GM12878 (cell line): ENCODE measurements at places on chromosomes 16 and 17. TPM values are rescaled to one million over a fixed set of nuclear protein-coding genes. Genes with fewer than 3 reads are reported as not detected.

Gene TMEM100
- total RNA-seq: not detected in 2 replicates

DNA sequence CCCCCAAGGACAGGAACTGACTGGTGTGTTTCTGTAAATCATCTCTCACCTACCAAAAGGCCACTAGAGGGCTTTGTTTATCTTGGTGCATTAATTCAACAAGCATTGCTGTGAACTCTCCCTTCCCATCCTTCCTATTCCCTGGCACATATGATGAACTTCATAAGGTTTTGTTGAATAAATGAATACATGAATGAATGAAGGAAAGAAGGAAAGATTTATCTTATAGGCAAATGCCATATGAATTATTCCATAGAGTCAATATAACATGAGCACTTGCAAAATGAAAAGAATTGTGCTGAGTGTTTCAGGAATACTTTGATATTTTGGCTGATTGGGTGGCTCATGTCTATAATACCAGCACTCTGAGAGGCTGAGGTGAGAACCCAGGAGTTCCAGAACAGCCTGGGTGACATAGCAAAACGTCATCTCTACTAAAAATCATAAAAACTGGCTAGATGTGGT, 4.3 kb downstream of the SPDYE4 start:
- H3K27me3 ChIP-seq: no peaks in the 10 kb centered on the region
- H3K27ac ChIP-seq: no peak overlapping the region
- H3K36me3 ChIP-seq: no peaks in the 10 kb centered on the region
- no peak overlapping the region for H3K4me3 ChIP-seq

Gene ADAD2
- total RNA-seq: 0.44 TPM in 1 of 2 replicates, not detected in the other

Gene EFCAB3
- total RNA-seq: not detected in 2 replicates

Gene ACE
- total RNA-seq: 0.08 and 0.46 TPM in 2 replicates

Gene ABCC6
- total RNA-seq: 0.05 TPM in 1 of 2 replicates, not detected in the other

DNA sequence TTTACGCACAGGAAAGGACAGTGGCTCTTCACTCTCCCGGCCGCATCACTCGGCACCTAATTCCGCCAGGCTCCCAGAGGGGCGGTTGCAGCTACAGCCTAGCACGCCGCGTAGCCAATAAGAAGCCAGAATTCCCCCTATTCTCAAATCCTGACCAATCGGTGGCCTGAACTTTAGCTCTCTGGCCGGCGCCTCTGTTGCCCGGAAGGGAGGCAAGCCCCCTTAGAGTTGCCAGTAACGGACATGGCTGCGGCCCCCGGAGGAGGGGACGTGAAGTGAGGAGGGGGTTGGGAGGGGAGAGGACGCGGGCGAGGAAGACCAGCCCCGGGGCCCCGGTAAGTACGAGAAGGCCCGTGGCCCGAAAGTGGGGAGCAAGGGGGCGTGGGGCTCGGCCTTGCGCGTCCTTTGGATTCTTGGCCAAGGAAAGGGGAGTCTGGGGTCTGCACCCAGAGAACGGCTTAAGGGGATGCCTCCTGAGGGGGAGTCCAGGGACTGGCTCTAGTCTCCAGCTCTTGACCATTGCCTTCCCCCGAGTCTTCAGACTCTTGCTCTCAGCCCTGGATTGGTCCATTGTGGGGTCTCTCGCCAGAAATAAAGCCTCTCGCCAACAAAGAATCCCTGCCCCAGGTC, at the start of gene TMEM94:
Gene TMEM94 (plus strand): TSS at position 219 of the 630 bp plus-strand sequence. CDS start 15,271 bp downstream, outside the sequence.
- H3K36me3 ChIP-seq: no peaks in the 10 kb centered on the region
- no peaks in the 10 kb centered on the region for H3K27me3 ChIP-seq
- H3K4me3 ChIP-seq: peak within 1 kb of the TSS; percentile 86
- peak; percentile 92 for DNase-seq
- peak within 1 kb of the TSS; percentile 84 for H3K27ac ChIP-seq
- peaks cover 41% of the 10 kb centered on the region for H3K4me1 ChIP-seq

DNA sequence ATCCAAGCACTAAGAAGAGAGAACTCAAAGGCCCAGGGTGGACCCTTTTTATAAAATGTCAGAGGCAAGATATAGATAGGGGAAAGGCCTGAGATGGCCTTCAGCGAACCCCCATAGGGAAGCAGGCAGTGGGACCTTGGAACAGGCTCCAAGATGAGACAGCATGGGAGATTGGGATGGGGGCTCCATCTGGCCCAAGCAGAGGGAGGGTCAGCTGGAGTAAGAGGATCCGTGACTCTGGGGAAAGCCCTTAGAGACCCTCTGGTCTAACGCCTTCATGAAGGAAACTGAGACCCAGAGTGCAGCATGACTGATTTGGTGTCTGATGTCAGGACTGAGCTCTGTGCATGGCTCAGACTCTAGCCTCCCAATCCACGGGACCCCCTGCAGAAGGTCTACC, 30.8 kb downstream of the C17orf100 start:
- H3K27me3 ChIP-seq: peaks cover 2% of the 10 kb centered on the region
- peaks cover 3% of the 10 kb centered on the region; the same call in 1 of the 2 replicates for H3K4me1 ChIP-seq
- no peaks in the 10 kb centered on the region for H3K36me3 ChIP-seq
- H3K4me3 ChIP-seq: no peak overlapping the region
- no peak overlapping the region for H3K27ac ChIP-seq
- no peak for DNase-seq

DNA sequence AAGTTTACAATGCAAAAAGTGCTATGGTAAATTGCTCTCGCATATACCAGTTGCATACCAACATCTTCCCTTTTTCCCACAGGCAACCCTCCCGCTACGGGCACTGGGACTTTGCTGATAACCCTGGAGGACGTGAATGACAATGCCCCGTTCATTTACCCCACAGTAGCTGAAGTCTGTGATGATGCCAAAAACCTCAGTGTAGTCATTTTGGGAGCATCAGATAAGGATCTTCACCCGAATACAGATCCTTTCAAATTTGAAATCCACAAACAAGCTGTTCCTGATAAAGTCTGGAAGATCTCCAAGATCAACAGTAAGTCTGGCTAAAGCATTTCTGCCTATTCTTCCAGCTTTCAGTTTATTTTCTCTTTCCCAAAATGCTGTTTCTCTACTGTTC, 27.9 kb upstream of the HSBP1 start:
- no peaks in the 10 kb centered on the region for H3K4me1 ChIP-seq
- DNase-seq: no peak
- no peak overlapping the region for H3K27ac ChIP-seq
- H3K4me3 ChIP-seq: no peak overlapping the region
- no peaks in the 10 kb centered on the region for H3K36me3 ChIP-seq

DNA sequence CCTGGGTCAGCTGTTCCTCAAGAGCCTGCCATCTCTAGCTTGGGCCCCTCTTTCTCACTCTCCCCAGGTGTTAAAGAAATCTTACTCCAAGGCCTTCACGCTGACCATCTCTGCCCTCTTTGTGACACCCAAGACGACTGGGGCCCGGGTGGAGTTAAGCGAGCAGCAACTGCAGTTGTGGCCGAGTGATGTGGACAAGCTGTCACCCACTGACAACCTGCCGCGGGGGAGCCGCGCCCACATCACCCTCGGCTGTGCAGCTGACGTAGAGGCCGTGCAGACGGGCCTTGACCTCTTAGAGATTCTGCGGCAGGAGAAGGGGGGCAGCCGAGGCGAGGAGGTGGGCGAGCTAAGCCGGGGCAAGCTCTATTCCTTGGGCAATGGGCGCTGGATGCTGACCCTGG, 6.8 kb downstream of the CNP start:
- H3K4me1 ChIP-seq: peaks cover 24% of the 10 kb centered on the region
- no peak overlapping the region for H3K4me3 ChIP-seq
- H3K27me3 ChIP-seq: no peaks in the 10 kb centered on the region
- no peak for DNase-seq
- H3K27ac ChIP-seq: no peak overlapping the region
- H3K36me3 ChIP-seq: peaks cover 35% of the 10 kb centered on the region

GRCh38 chr17:21058098-21058893, 15.5 kb upstream of the USP22 start:
- no peak for DNase-seq
- H3K27me3 ChIP-seq: no peaks in the 10 kb centered on the region
- peaks cover 33% of the 10 kb centered on the region for H3K4me1 ChIP-seq
- no peak overlapping the region for H3K27ac ChIP-seq

Gene CACNG3
- total RNA-seq: not detected in 2 replicates

Gene MATCAP1
- total RNA-seq: 18.3 and 18.8 TPM in 2 replicates

Gene ENGASE
- total RNA-seq: 23.1 and 28.9 TPM in 2 replicates

DNA sequence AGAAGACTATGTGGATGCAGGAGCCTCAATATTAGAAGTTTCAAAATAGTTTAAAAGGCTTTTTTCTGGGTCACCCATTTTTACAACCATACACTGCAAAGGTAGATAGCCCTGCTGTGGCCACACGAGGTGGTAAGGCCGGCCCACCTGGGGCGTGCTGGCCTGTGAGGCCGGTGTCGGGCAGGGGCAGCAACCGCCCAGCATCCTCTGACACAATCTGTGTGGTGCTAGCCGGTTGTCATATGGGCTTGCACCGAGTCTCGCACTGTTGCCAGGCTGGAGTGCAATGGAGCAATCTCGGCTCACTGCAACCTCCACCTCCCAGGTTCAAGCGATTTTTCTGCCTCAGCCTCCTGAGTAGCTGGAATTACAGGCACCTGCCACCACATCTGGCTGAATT, 44.0 kb downstream of the CFAP20 start:
- H3K36me3 ChIP-seq: no peaks in the 10 kb centered on the region
- H3K4me1 ChIP-seq: no peaks in the 10 kb centered on the region
- DNase-seq: no peak
- no peaks in the 10 kb centered on the region for H3K27me3 ChIP-seq

- no peaks in the 10 kb centered on the region for H3K27me3 ChIP-seq
- no peak overlapping the region for H3K27ac ChIP-seq
- no peaks in the 10 kb centered on the region for H3K4me1 ChIP-seq
- DNase-seq: no peak
- H3K36me3 ChIP-seq: no peaks in the 10 kb centered on the region
Observed at GRCh38 chr17:7633093-7633492, 3.2 kb downstream of the SHBG start.

GRCh38 chr17:3033741-3034577, 29.4 kb downstream of the OR1D5 start:
- H3K4me1 ChIP-seq: no peaks in the 10 kb centered on the region
- no peaks in the 10 kb centered on the region for H3K36me3 ChIP-seq
- no peak overlapping the region for H3K4me3 ChIP-seq
- no peaks in the 10 kb centered on the region for H3K27me3 ChIP-seq
- H3K27ac ChIP-seq: no peak overlapping the region

- peaks cover 2% of the 10 kb centered on the region for H3K36me3 ChIP-seq
- no peaks in the 10 kb centered on the region for H3K4me1 ChIP-seq
- DNase-seq: no peak
- no peak overlapping the region for H3K27ac ChIP-seq
- H3K27me3 ChIP-seq: no peaks in the 10 kb centered on the region
Observed at GRCh38 chr16:70714581-70715054, 28.8 kb upstream of the MTSS2 start.

DNA sequence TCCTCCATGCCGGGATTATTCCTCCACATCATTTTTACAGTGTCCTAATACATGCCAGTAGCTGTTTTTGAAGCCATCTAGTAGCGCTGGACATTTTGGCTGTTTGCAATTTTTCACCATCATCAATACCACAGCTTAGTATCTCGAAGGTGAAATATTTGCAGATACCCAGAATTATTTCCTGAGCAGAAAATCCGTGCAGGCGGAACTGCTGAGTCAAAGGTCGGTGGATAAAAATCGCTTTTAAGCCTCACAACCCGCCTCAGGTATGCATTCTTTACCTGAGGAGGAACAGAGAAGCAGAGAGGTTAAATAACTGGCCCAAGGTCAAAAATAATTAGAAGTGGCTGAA, 584 bp upstream of the TNRC6A start:
- peaks cover 7% of the 10 kb centered on the region; the same call in 1 of the 2 replicates for H3K36me3 ChIP-seq
- peaks cover 18% of the 10 kb centered on the region for H3K4me1 ChIP-seq
- H3K27me3 ChIP-seq: no peaks in the 10 kb centered on the region
- no peak for DNase-seq
- peak overlapping the region; percentile 97 for H3K4me3 ChIP-seq

DNA sequence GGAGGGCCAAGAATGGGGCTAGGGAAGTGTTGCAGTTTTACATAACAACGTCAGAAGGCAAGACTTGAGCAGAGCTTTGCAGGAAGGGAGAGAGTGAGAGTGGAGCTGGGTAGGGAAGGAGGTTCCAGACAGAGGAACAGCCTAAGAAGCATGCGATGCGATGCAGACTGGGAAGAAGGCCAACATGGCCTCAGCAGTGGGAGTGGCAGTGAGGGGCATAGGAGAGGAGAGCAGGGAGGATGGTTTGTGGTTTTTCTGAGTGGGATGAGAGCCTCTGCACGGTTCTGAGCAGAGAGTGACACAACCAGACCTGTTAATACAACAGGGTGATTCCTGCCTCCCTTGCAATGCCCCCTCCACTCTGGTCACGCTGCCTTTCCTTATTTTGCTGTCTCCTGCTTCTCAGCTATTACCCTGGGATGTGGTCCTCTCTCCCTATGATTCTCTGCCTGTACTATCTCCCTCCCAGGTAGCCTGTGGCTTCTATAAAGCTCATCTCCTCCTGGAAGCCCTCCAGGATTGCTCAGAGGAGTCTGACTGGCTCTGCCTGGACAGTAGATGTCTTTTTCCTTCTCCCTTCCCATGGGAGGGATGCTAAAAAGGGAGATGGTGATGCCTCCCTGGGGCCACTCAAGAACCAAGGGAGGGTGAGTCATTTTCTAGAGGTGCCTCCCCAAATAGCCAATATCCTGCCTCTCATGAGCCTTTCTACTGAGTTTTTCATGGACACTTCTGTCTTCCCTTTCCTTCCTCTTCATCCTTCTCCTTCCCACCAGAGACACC, 38.7 kb upstream of the NGFR start:
- H3K36me3 ChIP-seq: no peaks in the 10 kb centered on the region
- 0 out of 2 replicates have a peak, but pooled peaks cover 3% of the 10 kb centered on the region for H3K27me3 ChIP-seq
- H3K4me1 ChIP-seq: no peaks in the 10 kb centered on the region
- H3K4me3 ChIP-seq: no peak overlapping the region
- no peak overlapping the region for H3K27ac ChIP-seq

Gene KRTAP9-8
- total RNA-seq: not detected in 2 replicates

DNA sequence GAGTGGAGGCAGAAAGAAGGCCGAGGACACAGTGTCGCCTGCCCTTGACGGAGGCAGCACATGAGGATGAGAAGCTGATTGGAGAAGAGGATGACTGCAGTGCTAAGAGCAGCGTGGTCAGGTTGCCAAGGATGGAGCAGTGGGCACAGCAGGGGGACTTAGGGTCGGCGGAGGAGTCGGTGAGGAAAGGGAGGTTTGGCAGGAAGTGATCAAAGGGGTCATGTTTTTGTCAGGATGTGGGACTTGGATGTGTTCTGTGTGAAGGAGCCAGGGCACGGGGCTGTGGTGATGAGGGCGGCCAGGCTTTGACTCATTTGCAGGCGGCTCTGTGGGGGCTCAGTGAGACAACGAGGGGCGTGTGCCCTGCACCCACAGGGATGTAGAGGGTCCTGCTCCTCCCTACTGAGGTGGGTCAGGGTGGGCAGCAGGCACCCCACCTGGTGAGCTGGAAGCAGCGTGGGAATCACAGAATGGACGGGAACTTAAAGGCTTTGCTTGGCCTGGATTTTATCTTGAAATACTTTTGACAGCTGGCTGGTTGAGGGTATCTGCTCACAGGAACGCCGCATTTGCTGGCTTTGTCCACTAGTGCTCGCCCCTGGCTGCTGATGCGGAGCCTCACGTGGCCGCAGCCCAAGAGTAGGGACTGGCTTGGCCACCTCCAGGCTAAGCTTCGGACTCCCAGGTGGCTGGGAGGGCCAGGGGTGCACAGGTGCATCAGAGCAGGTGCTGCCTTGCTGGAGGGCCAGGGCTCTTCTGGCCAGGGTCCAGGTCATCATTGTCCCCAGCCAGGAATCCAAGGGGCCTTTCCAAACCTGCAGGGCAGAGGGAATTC, 6.0 kb downstream of the MPG start:
- no peak for DNase-seq
- peaks cover 23% of the 10 kb centered on the region for H3K4me1 ChIP-seq
- peak overlapping the region; percentile 54 for H3K27ac ChIP-seq
- no peaks in the 10 kb centered on the region for H3K27me3 ChIP-seq

GRCh38 chr16:72921620-72922019, 126.3 kb downstream of the ZFHX3 start:
- no peak for DNase-seq
- no peaks in the 10 kb centered on the region for H3K27me3 ChIP-seq

Gene SMIM36
- total RNA-seq: not detected in 2 replicates

Gene SERPINF2
- total RNA-seq: 0.21 and 0.40 TPM in 2 replicates

Gene RPA1
- total RNA-seq: 187 and 198 TPM in 2 replicates
